ENCODE measurements at places on chromosomes 13 and 19. TPM values are rescaled to one million over a fixed set of nuclear protein-coding genes. Genes with fewer than 3 reads are reported as not detected.

DNA sequence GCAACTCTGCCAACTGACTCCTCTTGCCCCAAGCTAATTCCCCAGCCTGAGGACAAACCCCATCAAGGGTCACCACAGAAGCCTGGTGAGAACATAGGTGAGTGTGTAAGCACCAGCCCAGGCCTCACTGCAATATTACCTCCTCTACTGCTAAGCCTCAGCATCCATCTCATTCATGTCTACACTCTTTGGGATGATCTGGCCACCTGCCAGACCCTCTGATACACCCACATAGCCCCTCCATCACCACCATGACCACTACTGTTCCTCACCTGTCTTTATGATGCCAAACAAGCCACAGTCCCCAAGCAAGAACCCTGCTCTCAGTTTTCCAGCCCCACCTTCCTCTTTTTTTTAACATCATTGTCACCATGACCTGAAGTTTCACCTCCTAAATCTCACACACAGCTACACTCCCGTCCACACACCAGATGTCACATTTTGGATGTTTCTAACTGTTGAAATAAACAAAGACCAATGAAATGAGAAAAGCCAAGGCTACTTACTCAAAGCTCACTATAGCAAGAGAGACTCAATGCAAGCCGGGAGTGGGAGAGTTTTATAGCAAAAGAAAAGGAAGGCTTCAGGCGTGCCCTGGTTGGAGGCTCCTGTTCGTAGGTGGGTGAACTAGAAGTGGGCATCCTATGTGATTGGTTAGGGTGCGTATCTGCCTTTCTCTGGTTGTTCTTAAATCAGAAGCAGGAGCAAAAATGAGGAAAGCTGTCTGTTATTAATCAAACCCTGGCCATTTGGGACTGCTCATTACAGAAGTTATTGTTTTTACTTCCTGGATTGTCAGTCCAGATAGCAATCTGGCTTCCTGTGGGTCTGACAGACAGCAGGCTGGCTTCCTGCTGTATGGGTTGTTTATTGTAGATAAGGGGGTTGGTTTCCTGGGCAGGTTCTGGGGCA, 2.0 kb downstream of the ZNF792 start:
- no peak overlapping the region for H3K27ac ChIP-seq
- no peak overlapping the region for H3K4me3 ChIP-seq
- no peak for DNase-seq
- peaks cover 6% of the 10 kb centered on the region for H3K4me1 ChIP-seq
- no peaks in the 10 kb centered on the region for H3K27me3 ChIP-seq

The PTH2 gene
- 0.82 TPM for total RNA-seq

GRCh38 chr19:3012621-3013262, 16.3 kb downstream of the TLE2 start:
- no peaks in the 10 kb centered on the region for H3K36me3 ChIP-seq
- DNase-seq: no peak
- H3K27me3 ChIP-seq: no peaks in the 10 kb centered on the region
- no peak overlapping the region for H3K27ac ChIP-seq
- H3K4me3 ChIP-seq: no peak overlapping the region

DNA sequence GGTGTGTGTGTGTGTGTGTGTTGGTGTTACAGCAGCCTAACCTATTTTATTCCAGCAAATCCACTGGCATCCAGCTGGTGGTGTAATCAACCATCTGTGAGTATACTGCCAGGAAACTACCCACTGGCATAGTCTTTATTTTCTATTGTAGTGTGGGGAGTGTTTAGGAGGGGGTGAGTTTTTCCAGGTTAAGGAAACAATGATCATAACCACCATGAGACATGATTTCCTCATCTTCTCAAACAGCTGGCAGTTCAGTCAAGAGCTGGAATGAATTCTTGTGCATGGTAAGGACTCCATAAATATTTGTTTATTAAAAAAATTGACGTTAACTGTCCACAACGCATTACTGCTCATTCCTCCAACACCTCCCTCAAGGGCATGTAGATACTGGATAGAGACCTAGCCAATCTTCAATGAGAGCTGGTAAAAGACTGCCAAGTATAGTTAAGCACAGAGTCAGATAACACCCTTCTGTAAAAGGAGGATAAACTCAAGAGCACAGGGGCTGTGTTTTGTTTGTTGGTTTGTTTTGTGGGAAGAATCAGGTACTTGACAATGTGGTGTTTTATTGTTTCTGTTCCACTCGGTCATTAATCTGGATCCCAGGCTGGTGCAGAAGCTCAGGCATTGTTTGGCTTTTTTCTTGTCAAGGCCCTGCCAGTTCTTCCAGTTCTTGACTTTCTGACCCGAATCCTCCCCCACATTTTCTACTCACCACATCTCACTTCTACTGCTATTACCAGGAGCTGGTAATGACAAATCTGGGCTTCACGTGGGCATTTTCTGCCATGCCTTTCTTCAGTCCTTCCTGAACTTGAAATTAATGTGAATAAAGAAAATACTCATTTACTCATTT, 31.6 kb upstream of the SLC46A3 start:
- no peaks in the 10 kb centered on the region for H3K27me3 ChIP-seq
- H3K4me3 ChIP-seq: no peak overlapping the region
- no peaks in the 10 kb centered on the region for H3K36me3 ChIP-seq
- peak; percentile 11 for DNase-seq
- no peak overlapping the region for H3K27ac ChIP-seq

DNA sequence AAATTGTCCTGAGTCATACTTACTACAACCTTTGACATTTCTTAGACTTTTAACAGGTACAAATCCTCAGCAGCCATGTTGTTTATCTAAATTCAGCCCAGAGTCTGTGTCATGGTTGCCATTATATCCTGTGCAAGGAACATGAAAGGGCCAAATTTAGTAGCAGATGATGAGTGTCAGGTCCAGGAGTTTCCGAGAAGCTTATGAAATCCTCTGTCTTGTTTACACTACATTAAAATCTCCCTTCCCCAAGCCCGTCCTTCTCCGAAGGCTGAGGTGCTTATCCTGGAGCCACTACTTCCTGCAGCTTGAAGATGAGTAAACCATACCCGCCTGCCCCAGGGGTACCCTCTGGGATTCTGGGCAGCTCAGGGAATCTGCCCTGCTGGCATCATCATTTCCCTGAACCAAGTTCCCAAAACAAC, 102.6 kb upstream of the SERP2 start:
- no peak overlapping the region for H3K27ac ChIP-seq
- no peak for DNase-seq
- H3K27me3 ChIP-seq: no peaks in the 10 kb centered on the region
- H3K36me3 ChIP-seq: no peaks in the 10 kb centered on the region

GRCh38 chr13:54357284-54357933, 1328.8 kb downstream of the OLFM4 start:
- peak overlapping the region; percentile 66 for H3K27ac ChIP-seq
- H3K27me3 ChIP-seq: no peaks in the 10 kb centered on the region

DNA sequence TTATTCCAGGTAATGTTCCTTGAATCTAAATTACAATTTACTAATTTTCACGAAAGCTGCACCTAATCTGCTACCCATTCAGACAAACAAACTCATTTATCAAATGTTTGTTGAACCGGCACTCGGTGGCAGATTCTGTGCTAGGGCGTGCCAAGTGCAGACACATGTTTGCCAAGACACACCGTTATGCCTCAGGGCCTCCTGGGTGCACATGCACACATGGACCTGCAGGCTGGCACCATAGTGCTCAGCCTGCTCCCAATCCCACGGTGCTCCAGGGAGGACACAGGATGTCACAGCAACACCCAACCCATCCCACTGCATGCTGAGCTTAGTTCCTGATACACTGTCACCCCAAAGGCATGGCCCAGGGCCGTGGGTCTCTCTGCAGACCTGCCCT, 7.7 kb downstream of the SCGB2B2 start:
- H3K27me3 ChIP-seq: no peaks in the 10 kb centered on the region
- no peak for DNase-seq
- no peaks in the 10 kb centered on the region for H3K4me1 ChIP-seq
- H3K4me3 ChIP-seq: no peak overlapping the region

The DPF1 gene
- total RNA-seq: 15.2 TPM

DNA sequence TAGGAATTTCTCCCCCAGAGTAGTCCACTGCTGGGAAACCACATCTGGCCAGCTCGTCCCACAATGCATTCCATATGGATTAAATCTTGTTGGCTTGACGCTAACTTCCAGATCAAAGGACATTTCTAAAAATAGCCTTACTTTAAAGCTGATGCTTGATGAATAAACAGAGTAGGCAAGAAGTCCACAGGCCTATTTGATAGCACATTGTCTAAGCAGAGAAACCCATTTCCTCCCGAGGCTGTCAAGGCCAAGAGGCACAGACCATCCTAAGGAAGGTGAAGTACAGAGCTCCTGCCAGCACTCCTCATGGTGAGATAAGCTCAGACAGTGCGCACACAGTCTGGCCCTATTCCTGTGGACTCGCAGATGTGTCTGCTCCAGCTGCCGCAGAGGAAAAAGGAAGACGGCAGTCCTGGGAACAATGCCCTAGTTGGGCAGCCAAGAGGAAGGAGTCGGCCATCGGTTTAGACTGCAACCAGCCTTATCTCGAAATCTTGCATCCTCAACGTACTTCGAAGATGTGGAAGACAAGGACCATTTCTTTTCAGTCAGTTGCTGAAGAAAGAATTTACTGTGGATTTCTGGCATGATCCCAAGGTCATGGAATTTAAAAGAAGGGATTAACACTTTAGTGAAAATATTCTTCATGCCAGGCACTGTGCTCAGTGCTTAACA, 156.8 kb downstream of the RGCC start:
- H3K4me1 ChIP-seq: no peaks in the 10 kb centered on the region
- DNase-seq: no peak
- H3K36me3 ChIP-seq: no peaks in the 10 kb centered on the region
- no peak overlapping the region for H3K4me3 ChIP-seq

DNA sequence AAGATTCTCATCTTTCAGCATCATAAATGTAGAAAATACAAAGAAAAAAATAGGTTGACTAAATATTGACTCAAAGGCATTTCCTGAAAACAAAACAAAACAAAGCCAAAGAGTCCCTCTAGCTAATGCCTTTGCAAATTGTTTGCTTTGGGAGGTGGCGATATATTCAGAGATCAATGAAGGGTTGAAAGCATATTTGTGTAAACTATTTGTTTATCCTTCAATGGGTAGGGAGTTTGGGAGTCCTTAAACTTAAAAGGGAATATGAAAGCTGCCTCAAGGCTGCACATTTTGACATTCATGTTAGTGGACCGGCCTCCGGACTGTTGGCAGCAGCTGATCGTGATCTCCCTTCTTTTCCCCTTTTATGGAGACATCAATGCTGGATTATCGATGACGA, 257.5 kb downstream of the ITGBL1 start:
- no peak overlapping the region for H3K4me3 ChIP-seq
- H3K36me3 ChIP-seq: no peaks in the 10 kb centered on the region
- no peaks in the 10 kb centered on the region for H3K27me3 ChIP-seq
- H3K4me1 ChIP-seq: peaks cover 6% of the 10 kb centered on the region
- no peak overlapping the region for H3K27ac ChIP-seq

DNA sequence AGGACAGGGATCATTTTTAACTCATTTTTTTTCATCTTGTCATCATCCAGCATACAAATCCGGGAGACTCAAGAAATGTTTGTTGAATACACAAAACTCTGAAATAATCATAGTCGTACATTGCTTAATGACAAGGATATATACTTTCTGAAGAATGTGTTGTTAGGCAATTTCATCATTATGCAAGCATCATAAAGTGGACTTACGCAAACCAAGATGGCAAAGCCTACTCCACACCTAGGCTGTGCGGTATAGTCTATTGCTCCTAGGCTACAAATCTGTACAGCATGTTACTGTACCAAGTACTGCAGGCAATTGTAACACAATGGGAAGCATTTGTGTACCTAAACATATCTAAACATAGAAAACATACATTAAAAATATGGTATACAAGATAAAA, 264.1 kb downstream of the TSHZ3 start:
- no peak for DNase-seq
- no peaks in the 10 kb centered on the region for H3K36me3 ChIP-seq
- no peak overlapping the region for H3K4me3 ChIP-seq
- no peaks in the 10 kb centered on the region for H3K27me3 ChIP-seq
- no peaks in the 10 kb centered on the region for H3K4me1 ChIP-seq
- no peak overlapping the region for H3K27ac ChIP-seq

DNA sequence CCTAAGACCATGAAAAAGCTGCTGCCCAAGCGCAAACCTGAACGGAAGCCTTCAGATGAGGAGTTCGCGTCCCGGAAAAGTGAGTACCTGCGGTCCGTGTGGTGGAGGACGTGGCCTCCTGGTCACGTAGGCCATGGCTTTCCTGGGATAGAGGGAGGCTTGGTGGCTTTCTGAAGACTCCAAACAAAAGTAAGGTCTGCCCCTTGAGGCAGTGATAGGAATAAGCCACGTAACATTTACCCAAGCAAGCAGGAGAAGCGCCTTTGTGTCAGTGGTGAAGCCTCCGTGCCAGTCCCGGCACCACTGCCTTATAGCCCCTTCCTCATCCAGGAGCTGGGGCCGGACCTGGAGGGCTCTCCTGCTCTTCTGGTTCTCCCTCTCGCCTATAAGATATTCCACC, 34.3 kb upstream of the TEX29 start:
- no peaks in the 10 kb centered on the region for H3K27me3 ChIP-seq
- H3K36me3 ChIP-seq: peaks cover 48% of the 10 kb centered on the region
- H3K27ac ChIP-seq: no peak overlapping the region
- H3K4me1 ChIP-seq: no peaks in the 10 kb centered on the region
- no peak overlapping the region for H3K4me3 ChIP-seq

The IGFL3 gene
- not detected for total RNA-seq

The CCL25 gene
- total RNA-seq: not detected

The CERS1 gene
- total RNA-seq: 18.6 TPM

The CGB5 gene
- not detected for total RNA-seq

DNA sequence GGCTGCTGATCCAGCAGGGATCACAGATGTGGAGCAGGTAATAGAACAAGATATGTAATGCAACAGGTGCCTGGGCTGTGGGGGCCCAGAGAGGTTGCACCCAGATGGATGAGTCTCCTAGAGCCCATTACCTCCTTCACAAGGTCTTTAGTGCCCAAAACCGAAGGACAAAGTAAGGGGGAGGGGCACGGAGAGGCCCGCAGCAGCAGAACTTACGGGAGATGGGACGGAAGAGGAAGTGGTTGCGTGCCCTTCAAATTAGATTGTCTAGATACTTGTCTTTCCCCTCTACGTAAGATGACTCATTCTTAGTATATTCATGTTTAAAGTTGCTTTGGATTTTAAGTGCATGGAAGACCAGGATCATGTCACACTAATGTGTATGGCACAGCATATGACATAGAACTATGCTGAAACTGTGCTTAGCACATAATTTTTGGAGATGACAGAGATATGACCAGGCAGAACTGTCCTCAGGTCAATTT, 5.7 kb upstream of the MRPS31 start:
- no peaks in the 10 kb centered on the region for H3K4me1 ChIP-seq
- no peaks in the 10 kb centered on the region for H3K27me3 ChIP-seq
- H3K4me3 ChIP-seq: no peak overlapping the region
- no peaks in the 10 kb centered on the region for H3K36me3 ChIP-seq
- no peak for DNase-seq
